ENCODE measurements at places on chromosomes 4 and X. TPM values are rescaled to one million over a fixed set of nuclear protein-coding genes. Genes with fewer than 3 reads are reported as not detected.

Gene SSX4B
- total RNA-seq: not detected

Gene GDPD2
- not detected for total RNA-seq

Gene ARHGEF38
- total RNA-seq: not detected

Gene CSAG2
- not detected for total RNA-seq

Gene VCX2
- not detected for total RNA-seq

Gene NKX3-2
- total RNA-seq: 4.3 TPM

Gene TMEM31
- not detected for total RNA-seq

Gene C1GALT1C1
- total RNA-seq: 24.7 TPM

Gene PNCK
- 41.7 TPM for total RNA-seq

Gene ADGRG4
- total RNA-seq: not detected

Gene SEC24D
- total RNA-seq: 30.0 TPM

Gene CYSLTR1
- 13.7 TPM for total RNA-seq

Gene CPZ
- not detected for total RNA-seq

Gene PABPC5
- total RNA-seq: 5.8 TPM

Gene SPACA5B
- total RNA-seq: not detected

Gene NAP1L2
- total RNA-seq: 4.1 TPM
